Astrocyte of the hippocampus (primary cell): ENCODE measurements at places on chromosomes 4 and X.

- DNase-seq: no peak
These were observed 915.4 kb downstream of the CENPC start for GRCh38 chr4:66629927-66630326.

DNA sequence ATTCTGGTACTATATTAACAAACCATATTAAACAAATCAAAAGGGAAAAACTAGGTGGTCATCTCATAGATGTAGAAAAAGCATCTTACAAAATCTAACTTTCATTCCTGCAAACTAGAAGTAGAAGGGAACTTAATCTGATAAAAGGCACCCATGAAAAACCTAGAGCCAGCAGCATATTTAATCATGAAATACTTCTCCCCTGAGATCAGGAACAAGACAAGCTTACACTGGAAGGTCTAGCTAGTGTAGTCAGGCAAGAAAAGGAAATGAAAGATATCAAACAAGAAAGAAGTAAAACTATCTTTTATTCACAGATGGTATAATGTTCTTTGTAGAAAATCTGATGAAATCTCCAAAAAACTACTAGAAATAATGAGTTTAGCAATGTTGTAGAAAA, 41.2 kb downstream of the ATP10D start:
- peak; percentile 49 for DNase-seq

GRCh38 chr4:4923201-4923600, 63.7 kb downstream of the MSX1 start:
- no peak for DNase-seq

DNA sequence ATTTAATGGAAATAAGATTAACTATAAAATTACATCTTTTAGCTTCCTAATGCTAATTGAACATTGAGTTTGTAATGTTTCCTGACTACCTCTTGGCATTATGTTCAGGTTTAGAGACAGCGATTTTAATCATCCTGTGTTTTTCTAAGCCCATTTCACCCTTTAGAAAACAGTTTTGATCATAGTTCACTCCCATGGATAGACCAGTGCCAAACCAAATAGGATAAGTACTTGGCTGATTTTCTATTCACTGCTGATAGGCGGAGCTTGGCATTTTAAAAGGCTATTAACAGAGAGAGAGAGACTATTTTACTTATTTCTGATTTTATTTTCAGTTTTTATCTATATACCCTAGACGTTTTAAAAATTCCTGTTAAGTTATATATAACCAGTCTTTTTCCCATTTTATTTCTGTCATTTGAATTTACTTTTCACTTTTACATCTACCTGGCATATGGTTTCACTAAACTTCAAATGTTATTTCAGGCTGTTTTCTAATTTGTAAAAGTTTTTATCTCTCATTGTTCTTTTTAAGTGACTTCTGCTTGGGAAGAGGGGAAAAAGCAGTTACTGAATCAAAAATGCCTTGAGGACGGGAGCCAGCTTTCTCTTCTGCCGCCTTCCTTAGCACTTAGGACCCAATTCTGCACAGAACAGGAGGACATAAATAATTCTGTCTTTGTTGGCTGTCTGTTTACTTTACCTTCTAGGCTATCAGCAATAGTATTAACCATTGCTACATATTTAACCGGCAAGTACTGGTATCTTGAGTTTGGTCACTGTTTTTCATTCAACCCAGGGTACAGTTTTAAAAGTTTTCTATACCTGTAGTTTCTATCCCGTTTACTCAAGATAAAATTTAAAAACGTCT, 46.4 kb downstream of the SGMS2 start:
- DNase-seq: peak; percentile 45

DNA sequence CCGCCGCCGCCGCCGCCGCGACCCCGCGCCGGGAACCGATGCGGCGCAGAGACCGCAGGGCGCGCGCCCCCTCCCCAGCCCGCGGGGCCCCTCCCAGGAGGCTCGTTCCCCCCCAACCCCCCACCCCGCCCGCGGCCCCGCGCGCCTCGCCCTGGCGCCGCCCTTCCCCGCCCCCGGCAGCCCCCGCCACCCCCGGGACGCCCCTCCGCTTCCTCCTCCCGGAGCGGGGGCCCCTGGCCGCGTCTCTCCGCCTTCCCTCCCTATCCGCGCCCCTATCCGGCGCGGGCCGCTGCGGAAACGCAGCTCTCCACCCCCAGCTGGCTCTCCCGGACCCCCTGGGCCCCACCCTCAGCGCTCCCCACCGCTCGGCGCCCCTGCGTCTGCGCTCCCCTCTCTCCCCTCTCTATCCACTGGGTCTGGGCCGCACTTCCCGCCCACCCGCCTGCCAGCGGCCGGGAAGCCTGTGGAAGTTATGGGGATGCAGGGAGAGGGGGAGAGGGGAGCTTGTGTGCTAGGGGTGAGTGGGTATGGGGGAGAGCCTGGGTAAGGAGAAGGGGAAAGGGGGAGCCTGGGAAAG, at the start of gene TMEM271:
TMEM271 (minus strand) TSS at position 51 of the 577 bp plus-strand sequence. CDS start 233 bp downstream, outside the sequence.
- DNase-seq: no peak

GRCh38 chr4:175561696-175562095, 250.4 kb downstream of the GPM6A start:
- DNase-seq: no peak

- DNase-seq: no peak
These were observed 260.1 kb upstream of the ETNPPL start for GRCh38 chr4:109022961-109023360.

GRCh38 chr4:38202242-38202641, 242.0 kb downstream of the PTTG2 start:
- no peak for DNase-seq

GRCh38 chr4:38069271-38069760, 109.1 kb downstream of the PTTG2 start:
- DNase-seq: peak; percentile 41

DNA sequence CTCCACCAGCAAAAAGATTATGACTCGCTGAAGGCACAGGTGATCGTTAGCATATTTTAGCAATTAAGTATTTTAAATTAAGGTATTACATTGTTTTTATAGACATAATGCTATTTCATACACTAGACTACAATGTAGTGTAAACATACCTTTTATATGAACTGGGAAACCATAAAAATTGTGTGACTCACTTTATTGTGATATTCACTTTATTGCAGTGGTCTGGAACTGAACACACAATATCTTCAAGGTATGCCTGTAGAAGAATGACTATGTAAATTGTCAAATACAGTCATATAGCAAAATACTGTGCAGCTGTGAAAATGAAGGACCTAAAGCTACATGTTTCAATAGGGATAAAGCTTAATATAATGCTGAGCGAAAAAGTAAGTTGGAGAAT, 26.6 kb upstream of the MAML3 start:
- no peak for DNase-seq

GRCh38 chrX:18793601-18794089, 86.2 kb downstream of the PPEF1 start:
- DNase-seq: peak; percentile 30

DNA sequence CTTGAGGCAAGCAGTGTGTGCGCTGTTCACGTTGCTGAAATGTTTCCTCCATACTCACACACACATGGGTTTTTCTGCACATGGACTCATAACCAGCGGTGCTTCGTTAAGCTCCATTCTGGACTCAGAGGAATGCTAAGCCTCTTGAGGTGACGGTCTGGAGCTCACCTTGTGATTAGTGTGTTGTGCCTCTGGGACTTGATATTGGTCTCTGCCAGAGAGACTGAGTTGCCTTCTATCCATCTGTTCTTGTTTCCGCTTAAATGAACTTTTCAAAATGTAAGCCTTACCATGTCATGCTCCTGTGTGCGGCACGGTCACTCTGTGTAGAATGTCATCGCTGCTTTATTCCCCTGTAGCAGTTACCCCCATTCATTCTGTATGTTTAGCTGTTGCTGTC, 42.5 kb downstream of the ADD1 start:
- DNase-seq: no peak

- peak; percentile 30 for DNase-seq
These were observed 43.3 kb downstream of the FGFBP1 start for GRCh38 chr4:15894921-15895916.

GRCh38 chrX:30863974-30864373, 25.1 kb downstream of the TAB3 start:
- no peak for DNase-seq

DNA sequence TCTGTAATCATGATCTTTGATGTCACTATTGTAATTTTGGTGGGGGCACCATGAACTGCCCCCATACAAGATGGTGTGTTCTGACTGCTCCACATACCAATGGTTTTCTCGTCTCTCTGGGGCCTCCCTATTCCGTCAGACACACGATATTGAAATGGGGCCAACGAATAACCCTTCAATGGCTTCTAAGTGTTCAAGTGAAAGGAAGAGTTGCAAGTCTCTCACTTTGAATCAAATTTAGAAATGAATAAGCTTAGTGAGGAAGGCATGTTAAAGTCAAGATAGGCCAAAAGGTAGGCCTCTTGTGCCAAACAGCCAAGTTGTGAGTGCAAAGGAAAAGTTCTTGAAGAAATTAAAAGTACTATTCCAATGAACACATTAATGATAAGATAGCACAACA, 205.4 kb downstream of the SPRY1 start:
- no peak for DNase-seq
